ENCODE measurements at places on chromosomes 12 and 14.
A peak's percentile ranks its signal among the peaks of the same experiment; 100 is the strongest.

GRCh38 chr12:71787580-71787979 is 32.9 kb downstream of the RAB21 start:
- no peak for DNase-seq

- DNase-seq = no peak
These were observed 9.9 kb downstream of the CCDC175 start for GRCh38 chr14:59566725-59567124.

DNA sequence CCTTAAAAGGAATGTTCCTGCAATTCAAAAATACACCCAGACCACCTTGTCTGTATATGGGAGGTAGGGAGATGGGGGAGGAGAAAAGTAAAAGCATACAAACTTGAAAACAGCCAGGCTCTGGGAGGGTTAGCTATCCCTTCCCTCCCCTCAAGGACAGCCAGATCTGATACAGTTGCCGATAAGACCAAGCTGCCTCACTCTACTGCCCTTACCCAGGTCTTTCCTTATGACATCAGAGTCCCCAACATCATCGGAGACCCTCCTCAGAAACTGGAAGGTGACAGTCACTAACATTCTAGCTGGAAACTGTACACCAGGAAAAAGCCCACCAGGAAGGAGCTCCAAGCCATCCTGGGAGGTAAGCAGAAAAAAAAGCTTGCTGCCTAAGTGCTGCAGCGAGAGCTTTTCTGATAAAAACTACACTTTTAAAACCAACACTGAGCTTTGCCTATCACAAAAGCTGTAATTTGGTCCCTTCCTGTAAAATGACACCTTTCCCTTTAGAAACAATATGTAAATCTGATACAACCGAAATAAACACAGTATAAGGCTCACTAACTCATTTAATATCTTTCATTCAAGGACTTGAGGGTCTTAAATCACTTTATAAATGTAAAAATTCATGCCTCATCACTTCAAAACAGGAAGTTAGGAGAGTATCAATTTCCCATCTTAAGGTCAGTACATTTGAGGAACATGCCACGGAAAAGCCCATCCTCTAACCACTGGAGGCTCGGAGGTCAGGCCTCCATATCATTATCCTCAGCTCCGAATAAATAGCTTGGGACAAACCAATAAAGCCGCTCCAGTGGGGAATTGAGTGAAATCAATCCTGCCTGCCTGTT is 20.4 kb upstream of the PLEKHH1 start:
- no peak for DNase-seq

- DNase-seq = no peak
These were observed 10.9 kb downstream of the CCDC85C start for GRCh38 chr14:99592933-99593753.

DNA sequence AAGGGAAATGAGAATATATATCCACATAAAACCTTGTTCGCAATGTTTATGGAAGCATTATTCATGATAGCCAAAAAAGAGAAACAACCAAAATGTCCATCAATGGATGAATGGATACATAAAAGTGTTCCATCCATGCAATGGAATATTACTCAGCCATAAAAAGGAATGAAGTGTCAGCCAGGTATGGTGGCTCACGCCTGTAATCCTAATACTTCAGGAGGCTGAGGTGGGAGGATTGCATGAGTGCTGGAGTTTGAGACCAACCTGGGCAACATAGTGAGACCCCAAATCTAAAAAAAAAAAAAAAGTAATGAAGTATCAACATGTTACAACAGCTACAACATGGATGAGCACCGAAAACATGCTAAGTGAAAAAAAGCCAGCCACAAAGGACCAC is 23.6 kb upstream of the C12orf76 start:
- DNase-seq = no peak

DNA sequence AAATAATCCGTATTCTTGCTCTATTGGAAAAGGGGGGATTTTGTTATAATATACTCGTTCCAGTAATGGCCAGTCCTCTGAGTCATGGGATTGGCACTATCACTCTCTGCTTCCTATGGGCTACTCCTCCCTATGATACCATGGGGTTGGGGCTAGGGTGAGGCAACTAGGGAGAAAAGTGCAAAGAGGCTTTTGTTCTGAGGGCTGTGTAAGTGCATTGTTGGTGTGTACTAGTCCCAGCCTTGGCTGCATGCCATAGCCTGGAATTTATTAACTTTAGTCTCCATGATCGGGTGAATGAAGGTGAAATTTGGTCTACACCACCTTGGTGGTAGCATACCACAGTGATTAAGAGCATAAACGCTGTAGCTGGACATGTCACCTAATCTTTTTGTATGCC is 247.6 kb downstream of the RPAP3 start:
- no peak for DNase-seq

DNA sequence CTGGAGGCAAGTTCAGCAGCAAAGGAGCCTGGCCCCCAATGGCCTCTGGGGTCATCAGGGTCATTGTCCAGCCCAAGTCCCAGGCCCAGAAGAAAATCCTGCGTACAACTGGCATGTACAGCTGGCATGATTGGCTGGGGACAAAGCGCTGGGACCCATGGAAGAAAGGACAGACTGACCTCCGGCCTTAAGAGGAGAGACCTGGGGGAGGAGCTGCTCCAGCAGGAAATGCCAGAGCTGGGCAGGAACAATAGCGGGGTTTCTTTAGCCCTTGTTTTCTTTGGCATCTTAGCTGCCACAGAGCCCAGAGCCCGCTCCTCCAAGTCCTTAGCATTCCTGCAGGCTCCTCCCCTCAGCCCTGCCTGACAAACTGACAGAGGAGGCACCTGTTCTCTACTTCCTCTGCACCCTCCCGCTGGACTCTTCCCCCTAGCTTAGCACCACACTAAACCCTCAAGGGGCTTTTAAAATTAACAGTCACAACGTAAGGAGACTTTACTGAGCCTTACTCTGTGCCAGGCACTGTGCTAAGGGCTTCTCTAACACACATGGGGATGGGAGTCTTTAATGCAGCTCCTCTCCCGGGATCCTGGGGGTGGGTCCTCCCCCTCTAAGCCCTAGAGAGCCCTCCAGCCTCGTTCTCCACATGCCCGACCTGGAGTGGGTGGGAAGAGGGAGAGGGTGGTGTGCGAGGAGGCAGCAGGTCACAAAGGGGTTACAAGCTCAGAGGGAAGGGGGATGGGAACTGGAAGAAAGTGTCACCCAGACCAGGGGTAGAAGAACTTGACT is 1.8 kb upstream of the AQP5 start:
- DNase-seq = peak; percentile 63

DNA sequence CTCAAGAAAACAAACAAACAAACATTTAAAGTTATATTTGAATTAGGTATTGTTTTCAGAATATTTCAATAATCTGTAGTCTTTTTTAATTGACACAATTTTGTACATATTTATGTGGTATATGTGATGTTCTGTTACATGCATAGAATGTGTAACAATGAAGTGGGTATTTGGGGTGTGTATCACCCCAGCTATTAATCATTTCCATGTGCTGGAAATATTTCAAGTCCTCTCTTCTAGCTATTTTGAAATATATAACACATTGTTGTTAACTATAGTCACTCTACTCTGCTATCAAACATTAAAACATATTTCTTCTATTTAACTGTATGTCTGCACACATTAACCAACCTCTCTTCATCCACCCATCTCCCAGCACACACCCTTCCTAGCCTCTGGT is 32.0 kb upstream of the SIX1 start:
- no peak for DNase-seq

DNA sequence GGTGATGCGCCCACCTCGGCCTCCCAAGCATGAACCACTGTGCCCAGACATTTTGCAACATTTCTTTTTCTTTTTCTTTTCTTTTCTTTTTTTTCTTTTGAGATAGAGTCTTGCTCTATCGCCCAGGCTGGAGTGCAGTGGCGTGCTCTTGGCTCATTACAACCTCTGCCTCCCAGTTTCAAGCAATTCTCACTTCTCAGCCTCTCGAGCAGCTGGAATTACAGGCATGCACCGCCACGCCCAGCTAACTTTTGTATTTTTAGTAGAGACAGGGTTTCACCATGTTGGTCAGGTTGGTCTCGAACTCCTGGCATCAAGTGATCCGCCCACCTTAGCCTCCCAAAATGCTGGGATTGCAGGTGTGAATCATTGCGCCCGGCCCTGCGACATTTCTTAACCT is 7.6 kb upstream of the CDC42BPB start:
- DNase-seq = no peak

GRCh38 chr14:99270458-99271220 is 1.4 kb downstream of the BCL11B start:
- DNase-seq = no peak

GRCh38 chr14:94663538-94663937 is 51.3 kb downstream of the SERPINA3 start:
- no peak for DNase-seq

- DNase-seq = no peak
These were observed 169.2 kb downstream of the TMTC2 start for GRCh38 chr12:82855872-82856271.

- DNase-seq = no peak
These were observed 323.9 kb downstream of the LRIG3 start for GRCh38 chr12:58596381-58596780.

- no peak for DNase-seq
These were observed 558.6 kb downstream of the DIO2 start for GRCh38 chr14:79652513-79653307.

- DNase-seq = no peak
These were observed 350.7 kb downstream of the TMEM132D start for GRCh38 chr12:129552996-129553750.

- no peak for DNase-seq
These were observed 7.8 kb downstream of the RASAL1 start for GRCh38 chr12:113127791-113128199.

GRCh38 chr12:82710741-82711140 is 24.0 kb downstream of the TMTC2 start:
- no peak for DNase-seq

GRCh38 chr14:38065106-38065762 is 142.5 kb upstream of the SSTR1 start:
- no peak for DNase-seq

- no peak for DNase-seq
These were observed 4.0 kb downstream of the TMPO start for GRCh38 chr12:98519257-98519907.

- no peak for DNase-seq
These were observed 373.4 kb downstream of the TMEM121 start for GRCh38 chr14:105899657-105900397.

- DNase-seq = peak; percentile 71
These were observed 11.2 kb upstream of the FKBP11 start for GRCh38 chr12:48936379-48936979.

- DNase-seq = no peak
These were observed 10.9 kb downstream of the CLEC7A start for GRCh38 chr12:10119066-10119465.

DNA sequence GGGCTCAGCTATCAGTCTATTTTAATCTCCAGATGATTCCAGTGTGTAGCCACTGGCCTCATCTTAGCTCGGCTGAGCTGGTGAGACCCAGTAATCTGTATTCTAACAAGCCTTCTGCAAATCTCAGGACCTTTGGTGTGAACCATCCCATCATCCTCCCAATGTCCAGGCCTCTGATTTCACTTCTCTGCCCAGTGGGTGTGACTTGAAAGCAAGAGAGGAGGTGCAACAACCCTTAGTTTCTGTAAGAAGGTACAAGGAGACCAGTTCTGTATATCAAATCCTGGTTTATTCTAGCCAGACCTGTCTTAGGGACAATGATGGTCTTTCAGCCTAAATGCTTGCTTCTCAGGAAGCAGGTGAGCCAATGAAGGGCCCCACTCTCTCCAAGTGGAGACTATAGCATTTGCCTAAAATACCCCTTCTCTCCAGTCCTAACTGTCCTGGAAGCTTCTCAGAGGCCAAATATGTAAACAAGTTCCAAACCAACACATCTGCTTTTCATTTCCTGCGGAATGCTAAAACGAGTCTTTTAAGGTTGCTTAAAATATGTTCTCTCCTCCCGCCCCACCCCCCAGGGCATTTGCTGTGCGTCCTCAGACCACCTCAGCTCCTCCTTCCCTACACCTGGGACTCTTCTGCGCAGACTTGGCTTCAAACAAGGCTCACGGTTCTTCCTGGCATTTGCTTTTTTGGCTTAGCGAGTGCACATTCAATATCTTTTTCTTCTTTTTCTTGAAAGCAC is 78.4 kb upstream of the FUT8 start:
- no peak for DNase-seq

DNA sequence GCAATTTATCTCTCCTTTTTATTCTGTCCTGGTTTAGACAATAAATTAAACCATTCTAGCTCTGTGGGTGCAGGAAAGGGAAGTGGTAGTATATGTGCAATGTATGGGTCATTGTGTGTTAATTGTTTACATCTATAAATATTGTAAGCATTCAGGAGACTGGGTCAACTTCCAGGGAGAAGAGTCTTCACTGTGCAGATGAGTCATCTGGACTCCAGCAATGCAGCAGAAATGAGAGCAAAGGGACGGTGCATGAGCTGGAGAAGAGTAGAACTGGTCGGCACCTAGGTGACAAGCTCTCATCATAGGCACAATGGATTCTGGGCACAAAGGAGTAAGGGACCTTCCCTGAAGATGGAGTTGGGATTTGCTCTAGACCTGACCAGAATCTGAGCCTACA is 211.1 kb upstream of the DAAM1 start:
- peak; percentile 8 for DNase-seq

GRCh38 chr12:46210873-46211439 is 57.9 kb downstream of the SLC38A1 start:
- no peak for DNase-seq

- DNase-seq = no peak
These were observed 45.7 kb upstream of the ITPR2 start for GRCh38 chr12:26878661-26879119.

DNA sequence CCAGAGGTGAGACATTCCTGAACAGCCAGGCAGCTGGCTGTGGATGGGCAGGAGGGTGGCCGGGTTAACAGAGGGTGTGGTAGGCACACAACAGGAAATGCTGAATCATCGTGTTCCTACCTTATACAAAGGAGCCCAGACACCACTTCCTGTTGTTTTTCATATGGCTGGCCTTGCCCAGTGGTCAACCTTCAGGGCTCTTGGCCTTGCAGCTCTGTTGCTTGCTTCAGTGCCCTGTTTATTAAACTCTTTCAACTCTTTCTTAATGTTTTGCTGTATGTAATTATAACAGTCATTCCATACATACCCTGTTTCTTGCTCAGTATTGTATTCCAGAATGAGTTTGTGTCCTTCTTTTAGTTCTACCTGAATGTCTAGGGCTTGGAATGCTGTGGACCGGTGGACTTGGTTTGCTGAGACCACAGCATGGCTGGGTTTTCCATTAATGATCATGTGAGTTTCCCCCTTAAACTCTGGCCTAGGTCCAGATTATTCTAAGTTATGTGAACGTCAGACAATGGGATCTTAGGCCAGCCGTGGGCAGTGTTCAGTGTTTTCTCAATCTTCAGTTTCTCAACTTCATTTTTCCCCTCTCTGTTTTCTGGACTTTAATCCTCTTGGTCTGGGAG is 11.9 kb downstream of the CFAP54 start:
- DNase-seq = peak; percentile 98

Measured in kidney capillary endothelial cell (primary cell).